ENCODE measurements at places on chromosomes 2 and 18.

- DNase-seq = no peak
Observed at GRCh38 chr2:236904389-236905263, 181.1 kb upstream of the COPS8 start.

DNA sequence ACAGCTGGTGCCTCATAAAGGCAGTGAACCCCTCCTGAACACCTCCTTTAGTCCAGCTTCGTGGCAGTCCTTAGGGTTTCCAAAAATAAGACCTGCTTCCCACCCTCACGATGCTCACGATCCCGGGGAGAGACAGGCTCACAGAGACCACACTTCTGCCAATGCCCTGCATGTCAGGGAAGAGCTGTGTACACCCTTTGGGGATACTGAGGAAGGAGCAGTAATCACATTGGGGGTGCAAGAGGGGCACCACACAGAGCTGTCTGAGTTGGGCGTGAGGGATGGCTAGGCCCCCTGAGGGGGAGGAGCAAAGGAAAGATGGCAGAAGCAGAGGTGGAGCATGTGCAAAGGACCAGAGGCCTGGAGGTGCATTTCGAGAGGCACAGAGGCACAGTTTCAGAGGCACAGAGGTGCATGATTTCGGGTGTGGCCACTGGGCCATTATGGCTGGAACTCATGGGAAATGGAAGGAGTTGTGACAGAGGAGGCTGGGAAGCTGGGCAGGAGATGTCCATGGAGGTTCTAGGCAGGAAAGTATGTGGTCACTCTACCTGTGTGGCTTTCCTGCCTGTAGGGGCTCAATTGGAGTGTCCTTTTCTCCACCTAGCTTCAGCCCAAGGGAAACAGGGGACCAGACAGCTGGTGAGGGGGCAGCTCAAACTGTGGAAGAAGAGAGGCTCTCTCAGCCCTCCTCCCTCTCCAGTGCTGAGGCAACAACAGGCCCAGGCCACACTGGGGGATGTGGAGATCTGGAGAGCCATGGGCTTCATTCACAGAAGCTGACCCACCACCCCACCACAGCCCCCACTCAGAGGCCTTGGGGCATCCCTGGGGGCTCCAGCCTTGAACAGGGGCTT is 115.9 kb downstream of the CAPN13 start:
- DNase-seq = no peak

- no peak for DNase-seq
Observed at GRCh38 chr2:908568-908967, 42.1 kb upstream of the SNTG2 start.

DNA sequence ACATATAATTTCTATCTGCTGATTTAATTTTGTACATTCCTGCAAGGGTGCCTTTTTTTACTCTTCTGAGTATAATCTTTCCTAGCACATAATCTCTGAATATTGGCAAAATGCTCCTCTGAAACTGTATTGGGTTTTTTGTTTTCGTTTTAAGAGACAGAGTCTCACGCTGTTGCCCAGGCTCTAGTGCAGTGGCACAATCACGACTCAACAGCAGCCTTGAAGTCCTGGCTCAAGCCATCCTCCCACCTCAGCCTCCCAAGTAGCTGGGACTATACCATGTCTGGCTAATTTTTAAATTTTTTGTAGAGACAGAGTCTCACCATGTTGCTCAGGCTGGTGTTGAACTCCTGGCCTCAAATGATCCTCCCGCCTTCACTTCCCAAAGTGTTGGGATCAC is 104.9 kb downstream of the SPTBN1 start:
- DNase-seq = no peak

GRCh38 chr2:134411279-134411827 is 157.5 kb downstream of the MGAT5 start:
- DNase-seq = no peak

GRCh38 chr2:100756704-100757103 is 63.2 kb upstream of the NPAS2 start:
- DNase-seq = no peak

- DNase-seq = no peak
Observed at GRCh38 chr2:146652311-146652710, 1192.5 kb upstream of the ACVR2A start.

DNA sequence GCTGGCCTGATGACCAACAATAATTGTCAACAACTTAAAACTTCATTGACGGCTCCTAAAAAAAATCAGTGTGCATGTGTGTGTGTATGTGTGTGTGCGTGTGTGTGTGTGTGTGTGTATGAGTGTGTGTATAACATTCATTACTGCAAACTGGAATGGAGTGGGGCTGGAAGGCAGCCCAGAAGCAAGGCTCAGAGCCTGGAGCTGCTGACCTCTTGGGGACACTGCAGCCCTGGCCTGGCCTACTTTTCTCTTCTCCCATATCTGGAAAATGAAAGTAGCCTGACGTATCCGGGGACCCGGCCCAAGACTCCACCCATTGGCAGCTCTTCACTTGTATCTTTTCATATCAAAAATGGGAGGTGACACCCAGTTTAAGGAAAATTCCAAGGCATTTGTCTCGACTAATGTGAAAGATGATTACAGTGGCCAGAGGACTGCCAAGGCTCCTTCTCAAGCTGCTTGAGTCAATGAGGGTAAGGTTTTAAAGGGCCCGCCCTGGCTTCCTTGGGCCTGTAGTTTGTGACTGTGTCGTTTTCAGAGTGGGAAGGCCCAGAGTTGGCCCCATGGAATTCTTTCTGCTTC is 72.4 kb upstream of the IL1R1 start:
- peak; percentile 82 for DNase-seq

- peak; percentile 95 for DNase-seq
Observed at GRCh38 chr18:48922801-48923730, 27.7 kb downstream of the SMAD7 start.

- DNase-seq = no peak
Observed at GRCh38 chr2:71477231-71477691, 23.9 kb downstream of the DYSF start.

- DNase-seq = no peak
Observed at GRCh38 chr2:66429693-66430504, 5.0 kb upstream of the MEIS1 start.

- DNase-seq = peak; percentile 89
Observed at GRCh38 chr2:174771631-174772471, 7.6 kb upstream of the CHRNA1 start.

DNA sequence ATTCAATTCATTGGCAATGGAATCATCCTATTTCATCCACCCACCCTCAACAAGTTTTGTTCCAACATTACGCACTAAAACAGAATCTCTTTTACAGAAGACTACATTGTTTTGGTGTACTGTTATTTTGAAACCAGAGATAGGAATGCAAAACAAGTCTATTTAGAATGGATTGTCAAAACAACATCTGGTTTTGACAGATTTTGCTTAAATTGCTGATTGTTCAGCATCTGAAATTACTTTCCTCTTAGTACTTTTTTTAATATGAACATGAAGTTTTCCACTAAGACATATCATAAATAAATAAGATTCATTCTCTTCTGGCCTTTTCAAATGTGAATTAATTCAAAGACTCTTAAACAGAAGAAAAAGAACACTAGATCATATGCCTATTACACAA is 323.9 kb upstream of the TFPI start:
- DNase-seq = no peak

DNA sequence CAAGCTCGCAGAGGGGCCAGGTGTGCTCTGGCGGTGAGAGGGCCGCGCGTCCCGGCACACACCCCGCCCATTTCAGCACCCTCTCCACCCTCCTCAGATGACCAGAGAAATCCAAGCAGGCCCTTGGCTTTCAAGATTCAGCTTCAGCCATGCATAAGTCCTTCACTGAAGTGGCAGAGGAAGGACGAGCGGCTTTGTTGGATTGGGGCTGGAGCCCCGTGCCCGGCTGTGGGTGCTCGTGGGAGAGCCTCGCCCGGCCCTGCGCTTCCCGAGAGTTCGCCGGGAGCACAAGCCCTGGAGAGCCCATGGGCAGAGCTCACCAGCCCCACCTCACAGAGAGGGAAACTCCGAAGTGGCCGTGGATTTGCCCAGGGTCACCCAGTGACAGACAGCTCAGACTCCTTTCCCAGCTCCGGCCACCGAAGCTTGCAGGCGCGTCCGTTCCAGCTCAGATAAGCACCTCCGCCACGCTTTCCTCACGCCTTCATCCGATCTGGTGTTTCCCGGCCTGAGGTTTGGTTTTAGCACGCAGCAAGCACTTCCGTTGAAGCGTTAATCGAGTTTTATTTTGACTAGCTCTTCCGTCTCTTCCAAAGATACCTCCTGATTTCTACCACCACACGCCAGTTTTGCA is 45.6 kb upstream of the MTCL1 start:
- DNase-seq = no peak

DNA sequence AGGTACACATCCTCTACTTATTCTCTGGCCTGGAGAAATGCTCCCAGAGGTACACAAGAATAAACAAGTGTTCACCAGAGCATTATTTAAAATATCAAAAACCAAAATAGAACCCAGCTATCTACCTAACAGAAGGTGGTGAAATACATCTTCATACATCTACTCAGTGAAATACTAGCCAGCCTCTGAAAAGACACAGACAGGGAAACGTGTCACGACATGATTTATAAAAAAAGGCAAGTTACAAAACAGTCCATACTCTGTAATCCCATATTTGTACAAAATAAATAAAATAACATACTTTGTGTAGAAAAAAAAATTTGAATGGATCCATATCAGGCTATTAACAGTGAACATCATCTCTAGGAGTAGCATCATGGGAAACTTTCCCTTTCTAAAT is 38.2 kb downstream of the KANSL3 start:
- no peak for DNase-seq

GRCh38 chr2:238133499-238134392 is 4.7 kb upstream of the KLHL30 start:
- DNase-seq = no peak

DNA sequence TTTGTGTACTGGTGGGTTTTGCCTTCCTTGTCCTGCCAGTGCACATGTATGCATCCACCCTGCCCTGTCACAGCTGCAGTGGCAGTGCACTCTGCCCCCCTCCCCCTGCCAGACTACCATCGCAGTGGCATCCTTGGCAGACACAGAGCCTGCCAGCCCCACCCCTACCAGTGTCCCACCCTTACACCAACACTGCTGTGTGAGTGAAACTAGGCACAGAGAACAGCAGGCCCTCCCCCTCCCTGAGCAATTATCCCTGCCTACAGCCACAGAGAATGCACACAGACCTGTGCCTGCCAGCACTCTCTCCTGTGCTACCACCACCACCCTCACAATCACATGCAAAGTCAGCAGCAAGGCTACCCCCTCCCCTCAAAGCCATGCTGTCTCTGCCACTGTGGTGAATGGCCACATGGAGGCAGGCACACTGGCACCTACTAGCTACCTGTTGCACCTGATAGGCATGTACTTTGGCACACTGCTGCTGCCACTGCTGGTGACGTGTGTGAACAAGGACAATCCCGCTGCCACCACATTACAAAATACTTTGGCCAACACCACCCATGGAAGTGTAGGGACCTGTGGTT is 239.8 kb downstream of the CALCRL start:
- DNase-seq = no peak

DNA sequence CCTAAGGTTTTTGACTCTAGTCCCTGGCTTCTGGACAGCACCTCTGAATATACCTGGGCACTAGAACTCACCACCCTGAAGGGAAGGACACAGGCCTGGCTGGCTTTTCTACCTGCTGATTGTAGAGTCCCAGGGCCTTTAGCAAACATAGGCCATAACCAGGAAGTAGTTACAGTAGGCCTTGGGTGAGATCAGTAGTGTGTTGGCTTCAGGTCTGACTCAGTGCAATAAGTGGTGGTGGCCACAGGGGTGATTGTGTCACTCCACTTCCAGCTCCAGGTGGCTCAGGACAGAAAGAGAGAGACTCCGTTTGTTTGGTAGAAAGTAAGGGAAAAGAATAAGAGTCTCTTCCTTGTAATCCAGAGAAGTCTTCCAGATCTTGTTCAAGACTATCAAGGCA is 101.7 kb upstream of the LGALSL start:
- DNase-seq = no peak

DNA sequence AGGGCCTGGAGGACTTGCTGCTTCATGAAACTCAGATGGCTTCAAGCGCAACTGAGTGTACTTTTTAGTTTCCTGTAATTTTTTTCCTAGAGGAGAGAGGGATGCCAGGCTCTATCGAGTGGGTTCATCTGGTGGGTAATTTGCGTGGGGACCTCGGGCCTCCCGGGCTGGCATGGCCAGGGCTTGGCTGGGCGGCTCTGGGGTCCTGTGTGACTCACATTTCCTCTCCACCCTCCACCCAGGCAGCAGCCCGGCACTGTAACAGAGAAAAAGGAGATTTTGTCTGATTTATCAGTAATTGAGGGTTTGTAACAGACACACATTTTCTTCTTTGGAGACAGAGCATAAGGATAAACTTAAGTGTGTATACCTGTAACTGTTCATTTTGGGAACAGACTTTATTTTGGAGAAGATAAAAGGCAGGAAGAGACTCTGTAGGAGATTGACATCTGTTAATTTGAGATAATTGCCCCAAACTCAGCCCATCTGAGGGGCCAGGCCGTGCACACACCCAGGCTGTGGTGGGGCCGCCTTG is 64.3 kb downstream of the NFATC1 start:
- DNase-seq = no peak

- DNase-seq = peak; percentile 73
Observed at GRCh38 chr2:10048501-10049171, 5.3 kb downstream of the KLF11 start.

- no peak for DNase-seq
Observed at GRCh38 chr2:30752811-30753210, 54.4 kb downstream of the CAPN13 start.

DNA sequence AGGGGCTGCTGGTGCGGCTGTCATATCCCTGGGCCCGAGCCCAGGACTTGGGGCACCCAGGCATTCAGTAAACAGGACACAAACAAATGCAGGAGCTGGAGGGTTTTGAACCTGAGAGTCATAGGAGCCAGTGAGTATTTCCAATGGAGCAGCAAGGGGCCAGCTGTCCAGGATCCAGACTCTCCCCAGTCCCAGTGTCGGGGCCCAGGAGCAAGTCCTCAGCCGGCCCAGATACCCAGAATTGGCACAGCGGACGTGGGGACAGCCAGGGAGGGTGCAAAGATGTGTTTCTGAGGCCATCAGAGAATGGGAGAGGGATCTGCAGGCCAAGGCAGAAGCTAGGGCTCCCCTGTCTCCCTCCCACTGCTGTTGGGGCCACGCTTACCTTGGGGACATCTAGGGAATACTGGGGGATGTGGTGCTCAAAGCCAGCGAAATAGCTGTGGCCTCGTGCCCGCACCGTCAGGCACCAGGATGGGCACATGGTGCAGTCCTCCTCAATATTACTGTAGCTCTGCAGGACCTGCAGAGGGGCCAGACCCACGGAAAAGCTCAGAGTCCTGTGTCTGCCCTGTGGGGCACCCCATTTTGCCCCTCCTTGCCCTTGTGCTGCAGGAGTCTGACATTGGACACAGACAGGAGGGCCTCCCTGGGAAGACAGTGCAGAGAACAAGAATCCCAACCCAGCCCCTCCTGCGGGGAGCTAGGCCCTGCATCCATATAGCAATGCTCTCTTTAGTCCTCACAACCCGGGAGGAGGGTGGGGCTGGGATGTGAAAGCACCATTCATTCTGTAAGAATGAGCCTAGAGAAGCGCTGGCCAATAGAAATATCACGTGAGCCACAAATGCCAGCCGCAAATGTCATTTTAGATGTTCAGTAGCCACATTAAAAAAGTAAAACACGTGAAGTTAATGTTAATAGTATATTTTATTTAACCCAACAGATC is 15.4 kb downstream of the CFAP65 start:
- DNase-seq = no peak

Measured in AG08395 (cell line).